ENCODE measurements at places on chromosomes 3 and 15. TPM values are rescaled to one million over a fixed set of nuclear protein-coding genes. Genes with fewer than 3 reads are reported as not detected.

CTXND1 gene
- 0.07 TPM for total RNA-seq

DNA sequence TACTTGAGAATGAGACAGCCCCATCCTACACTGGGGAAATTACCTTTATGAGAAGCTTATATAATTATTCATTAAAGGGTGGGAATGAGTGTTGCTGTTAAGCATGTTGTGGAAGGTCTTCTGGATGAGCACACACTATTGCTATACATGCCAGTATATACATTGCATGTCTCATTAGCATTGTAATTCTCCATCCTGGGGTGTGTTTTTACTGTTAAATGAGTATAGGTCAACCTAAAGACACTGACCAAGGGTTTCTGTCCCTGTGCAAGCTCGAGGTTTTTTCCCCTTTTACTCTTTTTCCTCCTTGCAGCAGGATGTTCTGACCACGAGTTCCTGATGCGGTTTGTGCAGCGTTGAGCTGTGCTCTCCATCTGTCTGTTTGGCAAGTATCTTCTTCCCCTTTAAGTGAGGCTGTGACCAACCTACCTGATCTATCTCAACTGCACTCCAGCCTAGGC, 7.2 kb upstream of the IVD start:
- no peak for DNase-seq

DNA sequence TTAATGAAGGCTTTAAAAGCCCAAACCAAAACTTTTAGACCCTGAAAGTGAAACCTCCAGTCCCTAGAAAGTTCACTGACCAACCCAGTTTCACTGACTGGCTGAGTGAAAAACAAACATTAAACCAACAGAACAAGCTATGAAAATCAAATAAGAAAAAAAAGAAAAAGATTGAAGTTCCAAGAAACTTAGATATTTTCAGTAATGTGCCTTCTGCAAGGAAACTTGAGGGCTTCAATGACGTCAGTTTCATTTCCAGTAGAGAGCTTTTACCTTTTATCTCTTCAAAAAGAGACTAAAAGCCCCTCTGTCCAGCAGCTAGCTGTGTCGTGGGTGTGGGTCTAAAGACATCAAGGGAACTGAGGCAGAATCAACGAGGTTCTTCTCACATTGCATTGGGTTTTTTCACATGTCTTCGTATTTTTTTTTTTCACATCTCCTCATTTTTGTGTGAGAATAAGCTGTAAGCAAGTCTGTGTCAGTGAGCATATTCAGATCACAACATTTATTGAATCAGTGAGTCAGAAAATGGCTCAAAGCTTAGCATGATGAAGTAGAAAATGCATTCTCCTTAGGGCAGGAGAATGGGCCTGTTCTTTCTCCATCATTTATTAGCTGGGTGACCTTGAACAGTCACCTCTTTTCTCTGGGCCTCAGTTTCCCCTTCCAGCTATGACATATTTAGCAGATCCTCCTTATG, 54.8 kb upstream of the BCL6 start:
- DNase-seq, result no peak

GRCh38 chr3:30189900-30190299, 416.5 kb upstream of the TGFBR2 start:
- DNase-seq, result no peak

DNA sequence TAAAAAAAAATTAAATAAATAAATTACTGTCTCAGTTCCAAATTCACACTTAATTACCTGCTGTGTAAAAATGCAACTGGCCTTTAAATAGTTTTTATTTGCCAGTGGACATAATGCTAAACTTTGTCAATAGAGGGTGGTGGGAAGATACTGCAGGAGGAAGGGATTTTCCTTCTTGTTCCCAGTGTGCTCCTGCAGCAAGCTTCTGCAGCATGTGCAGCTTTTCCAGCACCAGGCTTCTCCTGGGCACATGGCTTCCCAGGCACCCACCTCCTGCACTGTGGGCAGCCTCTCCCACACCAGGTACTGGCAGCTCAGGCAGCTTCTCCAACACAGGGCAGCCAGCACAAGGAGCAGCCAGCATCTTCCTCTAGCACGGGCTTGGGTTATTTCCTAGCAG, 29.6 kb upstream of the BBX start:
- no peak for DNase-seq

GRCh38 chr3:65277798-65278197, 590.0 kb upstream of the ADAMTS9 start:
- no peak for DNase-seq

- DNase-seq, result no peak
Observed at GRCh38 chr15:35854316-35854715, 308.4 kb upstream of the DPH6 start.

CCR9 gene
- not detected for total RNA-seq

- DNase-seq, result no peak
Observed at GRCh38 chr3:179175358-179175757, 27.2 kb downstream of the PIK3CA start.

GRCh38 chr3:41224120-41224806, 25.0 kb downstream of the CTNNB1 start:
- DNase-seq, result no peak

Measured in psoas muscle (tissue), 8 donors.